Islet precursor cell (in vitro differentiated cells): ENCODE measurements at places on chromosomes 3 and 15.

DNA sequence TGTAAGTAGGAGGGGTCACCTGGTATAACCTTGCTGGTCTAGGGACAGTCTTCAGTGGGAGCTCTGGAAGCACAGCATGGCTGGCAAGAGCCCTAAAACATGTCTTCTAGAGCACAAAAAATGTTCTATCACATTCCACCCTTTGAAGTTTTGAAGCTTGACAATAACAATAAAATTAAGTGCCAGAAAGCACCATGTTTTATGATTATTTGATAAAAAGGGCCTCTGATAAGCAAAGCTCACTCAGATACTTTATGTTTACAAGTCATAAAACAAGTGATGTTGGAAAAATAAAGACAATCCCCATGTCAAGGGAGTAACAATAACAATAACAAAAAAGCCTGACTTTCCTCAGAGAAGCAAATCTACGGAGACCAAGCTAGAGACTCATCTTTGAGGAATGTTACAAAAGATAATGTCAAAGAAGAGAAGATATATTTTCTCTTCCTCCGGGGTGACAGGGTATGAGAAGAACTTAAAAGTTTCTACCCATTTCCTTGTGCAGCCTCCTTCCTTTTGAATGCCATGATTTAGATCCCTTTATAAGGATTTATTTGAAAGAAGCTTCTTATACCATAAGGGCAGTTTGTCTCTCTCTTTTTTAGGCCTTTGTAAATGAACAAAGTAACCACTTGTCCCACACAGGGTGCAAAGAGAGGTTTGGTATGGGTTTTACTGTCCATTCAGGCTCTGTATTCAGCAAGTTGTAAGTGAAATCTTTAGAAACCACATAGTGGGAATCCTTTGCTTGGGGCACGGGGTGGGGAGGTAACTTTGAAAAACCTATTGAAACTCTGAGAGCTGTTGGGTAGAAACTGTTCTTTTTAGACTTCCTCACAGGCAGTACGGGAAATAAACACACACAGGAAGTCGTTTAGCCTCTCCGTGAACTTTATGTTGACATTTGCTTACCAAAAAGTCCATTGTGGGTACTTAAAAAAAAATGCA, 109.6 kb upstream of the RBMS3 start:
- DNase-seq: peak; percentile 57

- no peak for DNase-seq
Measured at GRCh38 chr3:153442386-153442785, 280.4 kb downstream of the RAP2B start.

GRCh38 chr3:9151240-9151639, 98.2 kb downstream of the SRGAP3 start:
- no peak for DNase-seq

- peak; percentile 73 for DNase-seq
Measured at GRCh38 chr15:33215941-33216872, 21.7 kb upstream of the FMN1 start.

DNA sequence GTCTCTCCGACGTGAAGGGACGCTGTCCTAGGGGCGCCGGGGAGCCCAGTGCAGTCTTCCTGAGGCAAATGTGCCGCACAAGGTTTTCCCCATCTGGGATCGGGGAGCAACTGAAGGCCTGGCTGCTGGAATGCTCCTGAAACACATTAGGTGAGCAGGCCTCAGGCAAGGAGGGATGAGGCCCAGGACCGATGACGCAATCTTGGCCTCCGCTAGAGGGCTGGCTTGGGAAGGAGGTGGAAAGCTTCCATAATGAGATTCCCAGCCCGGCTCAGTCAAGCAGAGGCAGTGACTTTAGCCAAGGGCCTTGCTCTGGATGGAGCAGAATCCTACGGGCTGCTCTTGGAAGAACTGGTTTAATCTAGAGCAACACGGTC, 50.8 kb downstream of the CPN2 start:
- DNase-seq: peak; percentile 98

DNA sequence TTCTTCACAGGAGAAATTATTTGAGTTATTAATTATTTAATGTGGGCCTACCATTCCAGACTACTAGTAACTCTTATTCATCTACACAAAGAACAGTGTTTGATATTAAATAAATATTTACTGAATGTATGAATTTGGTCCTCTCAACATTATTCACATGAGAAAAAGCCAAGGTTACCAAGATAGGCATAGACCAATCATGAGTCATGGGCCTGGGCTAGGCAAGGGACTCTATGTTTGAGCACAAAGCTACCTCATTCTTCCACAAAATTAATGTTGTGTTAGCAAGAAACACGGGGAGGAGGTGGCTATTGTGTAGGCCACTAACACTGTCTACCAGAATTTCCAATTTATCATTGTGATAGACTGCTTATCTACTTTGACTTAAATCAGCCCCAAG, 115.7 kb downstream of the SERPINI1 start:
- no peak for DNase-seq
